Activated CD4-positive, alpha-beta T cell treated with anti-CD3 and anti-CD28 coated beads, Interleukin-2, amount 10 ng/mL, durations not matched to agents 7 days and 5 days (primary cell): ENCODE measurements at places on chromosomes 2 and 18. TPM values are rescaled to one million over a fixed set of nuclear protein-coding genes. Genes with fewer than 3 reads are reported as not detected.

The DSG1 gene
- total RNA-seq = not detected

The SLC9A4 gene
- 0.10 TPM for total RNA-seq

DNA sequence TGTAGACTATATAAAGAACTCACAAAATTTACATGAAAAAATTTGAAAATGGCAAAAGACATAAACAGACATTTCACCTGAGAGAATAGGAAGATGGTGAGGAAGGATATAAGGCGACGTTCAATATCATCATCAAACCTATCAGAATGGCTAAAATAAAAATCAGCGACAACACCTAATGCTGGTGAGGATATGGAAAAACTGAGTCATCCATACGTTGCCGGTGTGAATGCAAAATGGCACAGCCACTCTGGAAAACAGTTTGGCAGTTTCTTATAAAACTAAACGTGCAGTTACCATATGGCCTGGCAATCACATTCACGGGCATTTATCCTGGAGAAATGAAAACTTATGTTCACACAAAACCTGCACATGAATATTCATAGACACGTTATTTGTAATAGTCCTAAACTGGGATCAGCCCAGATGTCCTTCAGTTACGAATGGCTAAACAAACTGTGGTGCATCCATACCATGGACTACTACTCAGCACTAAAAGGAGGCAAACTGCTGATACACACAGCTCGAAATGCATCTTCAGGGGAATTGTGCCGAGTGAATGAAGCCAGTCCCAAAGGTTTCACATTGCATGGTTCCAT is 63.1 kb upstream of the TXNDC2 start:
- DNase-seq = no peak

DNA sequence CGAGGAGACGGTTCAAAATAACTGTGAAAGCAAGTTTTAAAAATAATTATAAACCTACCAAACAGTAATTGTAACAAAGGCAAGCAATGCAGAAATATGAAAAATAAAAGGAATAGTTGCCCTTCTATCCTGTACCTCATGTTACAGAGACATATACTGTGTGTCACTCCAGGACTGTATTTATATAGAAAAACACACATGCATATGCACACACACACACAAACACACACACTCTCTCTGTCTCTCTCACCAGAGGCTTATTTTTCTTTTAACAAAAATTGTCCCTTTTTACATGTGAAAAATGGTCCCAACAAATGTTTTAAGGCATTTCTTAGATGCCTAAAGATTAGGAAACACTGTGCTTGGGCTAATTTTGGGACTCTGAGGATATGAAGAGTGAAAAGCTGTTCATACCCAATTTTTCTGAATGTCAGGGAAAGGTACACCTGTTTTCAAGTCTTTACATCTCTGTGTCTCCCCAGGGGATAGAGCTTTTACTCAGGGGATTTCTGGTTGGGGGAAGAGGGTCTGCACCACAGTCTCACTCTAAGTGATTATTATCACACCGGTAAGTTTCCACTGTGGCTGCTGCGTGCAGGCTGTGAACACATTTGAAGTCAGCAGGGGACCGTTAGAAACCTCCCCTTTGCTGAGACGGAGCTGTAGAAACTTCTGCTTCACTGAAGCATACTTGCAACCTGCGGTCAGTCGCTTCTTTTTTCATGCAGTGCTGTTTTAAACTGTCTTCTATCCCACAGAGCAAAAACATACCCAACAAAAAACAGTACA is 51.4 kb upstream of the SPAG16 start:
- DNase-seq = peak; percentile 54

DNA sequence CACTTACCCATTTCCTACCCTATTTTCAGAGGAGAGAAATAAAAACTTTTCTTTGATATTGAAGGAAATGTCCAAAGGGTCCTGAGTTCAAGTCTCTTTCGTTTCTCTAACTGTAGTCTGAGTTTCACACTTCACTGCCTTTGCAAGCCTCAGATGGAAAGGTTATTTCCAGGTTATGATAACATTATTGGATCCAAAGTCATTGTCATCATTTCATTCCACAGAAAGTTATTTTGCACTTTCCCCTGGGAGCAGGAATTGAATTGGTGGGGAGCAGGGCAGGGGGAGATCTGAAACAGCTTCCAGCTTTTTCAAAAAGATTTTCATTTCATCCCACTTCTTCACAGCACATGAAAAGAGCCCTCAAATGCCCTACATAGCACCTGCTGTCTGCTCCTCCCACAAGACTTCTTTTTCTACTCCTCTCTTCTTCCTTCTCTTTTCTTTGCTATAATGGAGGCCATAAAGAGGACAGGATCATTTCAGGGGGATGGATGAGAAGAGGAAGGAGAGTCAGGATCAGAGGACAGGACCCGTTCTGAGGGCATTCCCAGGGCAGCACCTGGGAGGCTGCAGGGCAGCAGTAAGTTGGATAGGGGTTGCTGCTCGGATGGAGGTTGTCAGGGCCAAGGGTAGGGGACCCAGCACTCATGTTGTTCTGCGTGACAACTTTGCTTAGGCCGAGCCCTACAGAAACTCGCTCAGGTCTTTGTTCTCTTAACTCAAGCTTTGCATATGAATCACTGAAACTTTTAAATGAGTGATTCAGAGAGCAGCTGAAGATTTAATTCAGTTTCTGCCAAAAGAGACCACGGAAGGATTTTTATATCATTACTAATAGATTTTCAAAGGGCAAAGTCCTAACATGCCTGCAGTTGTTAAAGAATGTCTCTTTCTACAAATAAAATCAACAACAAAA is 11.4 kb upstream of the GALNT5 start:
- no peak for DNase-seq

GRCh38 chr2:191262436-191262835 is 17.2 kb downstream of the MYO1B start:
- no peak for DNase-seq

DNA sequence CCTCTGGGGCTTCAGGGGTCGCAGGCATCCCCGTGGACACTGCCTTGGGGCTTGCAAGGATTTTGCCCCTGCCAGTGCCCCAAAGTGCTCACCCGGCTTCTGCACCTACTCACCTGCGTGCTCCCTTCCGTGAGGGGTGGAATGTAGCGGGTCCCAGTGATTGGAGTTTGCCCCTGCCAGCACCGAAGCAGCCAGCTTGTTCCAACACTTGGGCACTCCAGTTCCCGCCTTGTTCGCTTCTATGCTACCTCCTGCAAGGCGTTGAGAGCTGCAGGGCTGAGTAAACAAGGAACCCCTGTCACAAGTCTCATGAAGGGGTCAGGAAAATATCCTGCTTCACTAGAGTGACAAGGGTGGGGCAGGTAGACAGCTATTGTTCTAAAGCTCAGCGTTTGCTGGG is 631.5 kb downstream of the EPHA4 start:
- no peak for DNase-seq

GRCh38 chr2:176554101-176555048 is 285.1 kb downstream of the MTX2 start:
- peak; percentile 24 for DNase-seq

DNA sequence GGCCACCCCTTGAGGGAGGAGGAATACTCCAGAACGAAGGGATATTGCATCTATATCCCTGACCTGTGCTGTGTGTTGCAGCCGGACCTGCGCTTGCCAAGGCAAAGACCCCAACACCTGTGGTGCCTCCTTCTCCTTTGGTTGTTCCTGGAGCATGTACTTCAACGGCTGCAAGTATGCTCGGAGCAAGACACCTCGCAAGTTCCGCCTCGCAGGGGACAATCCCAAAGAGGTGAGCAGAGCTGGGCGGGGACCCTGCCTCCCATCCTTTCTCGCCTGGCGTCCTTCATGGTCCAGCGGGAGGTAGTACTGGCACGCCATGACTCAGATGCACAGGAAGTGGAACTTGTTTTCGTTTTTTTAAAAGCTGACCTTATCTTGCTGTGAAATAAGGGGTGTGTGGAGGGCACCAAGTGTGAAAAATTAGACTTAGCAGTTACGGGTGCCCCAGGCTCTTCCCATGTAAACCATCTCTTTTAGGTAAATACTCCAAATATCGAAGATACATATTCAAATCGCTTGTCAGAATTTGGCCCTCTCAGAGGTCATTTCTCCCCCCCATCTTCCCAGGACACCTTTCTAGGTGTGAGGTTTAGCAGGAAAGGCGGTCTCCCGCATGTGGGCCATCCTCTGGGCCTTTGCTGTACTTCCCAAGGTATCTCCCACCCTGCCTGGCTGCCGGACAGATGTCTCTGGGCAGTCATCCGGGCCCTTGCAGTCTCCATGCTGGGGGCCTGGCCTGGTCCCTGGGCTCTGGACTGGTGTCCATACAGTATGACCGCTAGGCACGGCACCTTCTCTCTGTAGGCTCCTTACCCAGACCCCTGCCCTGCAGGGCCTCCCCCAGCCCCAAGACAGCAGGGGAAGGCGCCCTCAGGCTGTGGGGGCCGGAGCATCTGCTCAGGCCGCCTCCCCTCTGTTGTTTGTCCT is 57.6 kb downstream of the BOLA3 start:
- DNase-seq = no peak

DNA sequence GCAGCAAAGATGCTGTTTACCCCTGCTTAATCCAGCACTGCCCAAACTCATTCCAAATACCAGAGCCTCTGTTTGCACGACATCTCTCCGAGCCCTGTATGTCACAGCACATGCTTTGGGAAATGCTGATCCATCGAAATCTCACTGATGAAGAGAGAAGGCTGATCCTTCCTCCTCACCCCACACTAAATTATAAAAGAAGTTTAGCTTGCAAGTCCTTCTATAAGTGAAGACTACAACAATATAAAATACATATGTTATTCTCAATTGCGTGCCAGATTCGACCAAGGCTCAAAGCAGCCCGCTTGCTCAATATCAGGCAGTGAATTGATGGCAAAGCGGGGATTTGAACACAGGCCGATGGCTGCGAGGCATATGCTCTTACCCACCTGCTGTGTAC is 30.7 kb upstream of the SLC35F6 start:
- no peak for DNase-seq

DNA sequence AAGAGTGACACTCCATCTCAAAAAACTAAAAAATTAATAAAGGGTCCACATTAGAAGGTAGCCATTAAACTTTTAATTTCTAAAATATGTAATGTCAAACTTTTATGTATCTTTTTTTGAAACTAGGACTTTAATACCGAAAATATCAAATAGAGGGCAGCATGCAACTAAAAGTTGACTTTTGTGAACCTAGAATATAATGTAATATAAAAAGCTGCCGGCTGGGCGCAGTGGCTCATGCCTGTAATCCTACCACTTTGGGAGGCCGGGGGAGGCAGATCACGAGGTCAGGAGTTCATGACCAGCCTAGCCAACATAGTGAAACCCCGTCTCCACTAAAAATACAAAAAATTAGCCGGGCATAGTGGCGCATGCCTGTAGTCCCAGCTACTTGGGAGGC is 62.8 kb downstream of the INO80D start:
- no peak for DNase-seq

- DNase-seq = no peak
Observed at GRCh38 chr2:226114436-226114835, 685.2 kb downstream of the IRS1 start.
